ENCODE measurements at places on chromosomes 11 and 22.
A peak's percentile ranks its signal among the peaks of the same experiment; 100 is the strongest.

GRCh38 chr11:13427440-13427839, 35.6 kb downstream of the BTBD10 start:
- DNase-seq, result no peak

DNA sequence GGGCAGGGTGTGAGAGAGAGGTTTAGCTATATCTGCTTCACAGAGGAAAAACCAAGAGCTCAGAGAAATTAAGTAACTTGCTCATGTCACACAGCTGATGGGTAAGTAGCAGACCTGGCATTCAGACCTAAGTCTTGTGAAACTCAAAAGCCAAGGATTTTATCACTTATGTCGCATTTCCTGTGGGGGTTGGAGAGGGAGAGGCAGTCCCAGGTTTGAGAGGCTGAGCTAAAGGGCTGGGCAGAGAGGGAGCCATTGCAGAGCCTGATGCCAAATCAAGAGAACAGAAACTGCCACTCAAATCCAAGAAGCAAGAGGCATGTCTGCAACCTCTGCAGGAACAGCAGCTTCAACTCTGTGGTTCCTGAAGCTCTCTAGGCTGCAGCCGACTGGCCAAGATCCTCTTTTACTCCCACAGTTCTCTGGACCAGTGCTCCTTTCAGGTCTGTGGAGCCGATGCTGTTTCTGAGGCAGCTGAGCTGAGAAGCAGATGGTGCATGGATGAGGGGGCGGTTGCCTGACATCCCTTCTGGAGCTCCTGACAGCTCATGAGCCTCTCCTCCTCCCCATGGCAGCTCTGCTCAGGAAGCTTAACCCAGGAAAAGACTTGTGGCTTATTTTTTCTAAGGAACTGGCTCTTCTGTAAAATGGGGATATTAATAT, 47.6 kb upstream of the NAV2 start:
- DNase-seq, result peak; percentile 91

DNA sequence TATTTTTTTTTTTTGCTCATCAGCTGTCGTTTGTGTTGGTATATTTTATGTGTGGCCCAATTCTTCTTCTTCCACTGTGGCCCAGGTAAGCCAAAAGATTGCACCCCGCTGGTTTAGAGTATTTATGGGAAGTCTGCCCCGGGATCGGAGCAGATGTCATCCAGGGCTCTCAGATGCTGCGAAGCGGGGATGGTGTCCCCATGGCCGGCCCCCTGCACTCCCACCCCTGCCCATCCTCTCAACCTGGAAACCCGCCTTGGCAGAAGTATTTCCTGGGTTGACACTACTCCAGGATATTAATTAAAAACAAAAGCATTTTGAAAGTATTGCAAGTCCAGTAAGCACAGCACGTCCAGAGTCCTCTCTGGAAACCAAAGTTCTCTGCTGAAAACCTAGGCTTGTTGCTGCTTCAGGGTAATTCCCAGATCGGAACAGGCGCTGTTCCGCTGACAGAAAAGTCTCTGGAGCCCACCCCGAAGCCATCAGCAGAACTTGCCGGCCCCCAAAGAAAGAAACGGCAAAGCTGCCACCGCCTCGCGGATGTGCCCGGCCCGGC, 833 bp downstream of the SCUBE2 start:
- DNase-seq, result no peak

GRCh38 chr22:42162728-42163489, 32.3 kb upstream of the CYP2D6 start:
- DNase-seq, result no peak

DNA sequence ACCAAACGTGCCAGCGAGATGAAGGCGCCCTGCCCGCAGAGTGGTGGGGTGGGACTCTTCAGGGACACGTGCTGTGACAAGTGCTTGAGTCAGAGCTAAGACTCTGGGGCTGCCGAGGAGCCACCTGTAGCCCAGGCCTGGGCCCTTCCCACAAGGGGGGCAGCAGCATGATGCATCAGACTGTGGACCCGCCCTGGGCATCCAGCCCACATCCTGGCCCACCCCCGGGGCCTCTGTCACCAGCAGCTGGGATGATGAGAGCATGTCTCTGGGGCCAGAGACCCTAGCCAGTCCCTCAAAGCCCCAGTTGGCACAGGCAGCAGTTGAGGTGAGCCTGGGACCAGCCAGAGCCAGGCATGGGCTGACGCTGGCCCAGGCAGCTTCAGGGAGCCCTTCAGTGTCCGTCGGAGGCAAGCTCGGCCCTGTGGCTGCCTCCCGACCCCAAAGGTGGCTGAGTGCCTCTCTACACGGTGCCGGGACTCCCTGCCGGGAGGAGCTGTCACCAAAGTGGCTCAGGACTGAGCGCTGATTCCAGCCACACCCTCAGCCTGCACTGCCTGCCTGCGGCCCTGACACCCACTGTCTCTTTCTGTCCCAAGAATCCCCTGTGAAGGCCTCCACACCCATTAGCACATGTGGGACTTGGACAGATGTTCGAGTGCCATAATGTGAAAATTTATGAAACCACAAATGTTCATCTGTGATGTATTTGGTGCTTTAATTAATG, 41.3 kb downstream of the CDKN1C start:
- DNase-seq, result no peak

DNA sequence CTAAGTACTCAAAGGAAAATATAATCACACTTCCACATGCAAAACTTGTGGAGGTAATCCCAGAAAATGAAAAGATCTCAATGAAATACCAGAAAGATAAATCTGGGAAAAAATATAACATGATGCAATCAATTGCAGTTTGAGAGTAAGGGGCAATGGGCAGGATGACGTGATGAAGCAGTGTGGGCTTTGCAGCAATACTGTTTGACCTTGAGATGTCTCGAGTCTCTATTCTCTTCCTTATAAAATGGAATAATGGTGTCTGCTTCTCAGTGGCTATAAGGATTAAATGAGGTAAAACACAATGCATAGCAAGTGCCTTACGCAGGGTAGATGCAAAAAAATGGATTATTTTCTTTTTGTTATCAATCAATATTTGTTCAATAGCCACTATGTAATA, 447.5 kb downstream of the BUD13 start:
- DNase-seq, result no peak

DNA sequence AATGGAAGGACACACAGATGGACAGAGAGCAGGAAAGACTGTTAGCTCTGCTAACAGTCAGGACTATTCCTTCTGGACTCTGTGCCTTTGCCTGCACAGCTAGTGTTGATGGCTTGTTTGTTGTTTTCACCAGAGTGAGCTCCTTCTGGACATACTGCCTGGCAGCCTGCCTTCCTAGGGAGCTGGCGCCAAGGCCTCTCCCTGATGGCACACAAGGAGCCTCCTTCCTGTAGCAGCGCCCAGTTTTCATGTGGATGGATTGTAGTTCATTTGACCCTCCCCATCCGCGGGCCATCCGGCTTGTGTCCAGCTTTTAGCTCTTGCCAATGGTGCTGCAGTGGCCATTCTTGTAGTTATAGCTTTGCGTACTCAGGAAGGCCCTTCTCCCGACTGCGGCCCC, 16.6 kb upstream of the BCR start:
- DNase-seq, result no peak

- no peak for DNase-seq
Measured at GRCh38 chr22:43511276-43511910, 99.6 kb downstream of the MPPED1 start.

DNA sequence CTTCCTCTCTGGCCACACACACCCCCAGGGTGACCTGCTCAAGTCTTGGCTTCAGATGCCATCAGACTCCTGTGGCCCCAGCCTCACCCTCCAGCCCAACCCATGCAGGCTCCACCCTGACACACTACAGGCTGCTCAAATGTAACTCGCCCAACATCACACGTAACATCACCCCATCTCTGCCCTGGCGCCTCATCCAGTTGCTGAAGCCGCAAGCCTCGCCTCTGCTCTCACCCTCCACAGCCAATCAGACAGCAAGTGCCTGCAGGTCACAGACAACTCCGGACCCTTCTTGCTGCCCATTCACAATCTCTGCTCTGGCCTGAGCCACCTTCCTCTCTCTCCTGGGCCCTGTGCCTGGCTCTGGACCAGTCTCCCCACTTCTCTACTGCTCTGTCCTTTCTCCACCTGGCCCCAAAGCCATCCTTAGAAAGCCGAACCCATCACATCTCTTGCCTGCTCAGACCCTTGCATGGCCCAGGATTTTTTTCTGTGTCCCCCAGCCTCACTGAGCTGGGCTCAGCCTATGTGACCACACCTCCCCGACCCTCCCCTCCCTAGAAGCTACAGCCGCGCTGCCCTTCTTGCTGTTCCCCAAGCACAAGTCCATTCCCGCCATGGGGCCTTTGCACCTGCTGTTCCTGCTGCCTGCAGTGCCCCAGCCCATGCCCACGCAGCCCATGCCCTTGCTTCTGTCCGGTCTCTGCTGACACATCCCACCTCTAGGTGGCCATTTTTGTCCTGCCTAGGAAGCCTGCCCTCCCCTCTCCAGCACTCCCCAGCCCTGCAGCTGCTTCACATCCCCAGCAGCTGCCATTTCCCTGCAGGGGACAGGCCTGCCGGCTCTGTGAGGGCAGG, 333.9 kb downstream of the CTTN start:
- no peak for DNase-seq

- DNase-seq, result peak; percentile 66
Measured at GRCh38 chr11:130109386-130109785, 39.7 kb downstream of the APLP2 start.

GRCh38 chr11:10934293-10934860, 76.5 kb upstream of the ZBED5 start:
- DNase-seq, result no peak

DNA sequence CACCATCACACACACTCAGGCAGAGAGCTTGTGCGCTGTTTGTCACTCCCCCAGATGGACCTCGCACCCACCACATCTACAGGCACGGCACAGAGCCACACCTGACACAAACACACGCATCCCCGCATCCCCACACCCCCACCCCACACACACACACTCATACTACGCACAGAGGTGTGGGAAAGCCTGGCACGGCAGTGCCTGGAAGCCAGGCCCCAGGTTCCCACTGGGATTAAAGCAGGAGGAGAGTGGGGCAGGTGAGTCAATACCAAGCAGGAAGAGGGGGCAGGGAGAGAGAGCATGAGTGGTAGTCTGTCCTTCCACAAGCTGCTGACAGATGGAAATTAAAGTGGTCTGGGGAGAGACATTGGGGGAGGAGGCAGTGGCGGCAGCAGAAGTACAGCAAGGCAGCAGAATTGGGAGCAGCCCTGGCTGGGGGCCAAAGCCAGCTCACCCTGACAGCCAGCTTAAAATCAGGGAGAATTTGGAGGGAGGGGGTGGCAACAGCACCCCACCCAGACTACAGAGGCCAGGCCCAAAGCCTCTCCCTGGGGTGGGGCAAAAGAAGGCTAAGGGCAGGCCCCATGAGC, 20.7 kb downstream of the TNKS1BP1 start:
- no peak for DNase-seq

DNA sequence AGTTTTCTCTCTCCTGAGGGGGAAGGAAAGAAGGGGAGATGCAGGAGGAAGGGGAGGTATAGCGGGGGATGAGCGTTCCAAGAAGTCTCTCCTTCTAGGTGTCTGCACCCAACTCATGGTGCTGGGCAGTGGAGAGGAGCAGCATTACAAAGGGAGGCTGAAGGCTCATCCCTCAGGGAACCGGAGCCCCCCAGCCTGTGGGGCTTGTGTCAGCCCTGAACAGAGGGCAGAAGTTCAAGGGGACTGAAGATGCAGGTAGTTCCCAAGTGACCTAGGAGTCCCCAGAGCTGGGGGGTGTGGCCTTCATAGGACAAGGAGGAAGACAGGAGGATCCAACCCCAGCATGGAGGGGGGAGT, 1.8 kb downstream of the C11orf68 start:
- DNase-seq, result no peak

DNA sequence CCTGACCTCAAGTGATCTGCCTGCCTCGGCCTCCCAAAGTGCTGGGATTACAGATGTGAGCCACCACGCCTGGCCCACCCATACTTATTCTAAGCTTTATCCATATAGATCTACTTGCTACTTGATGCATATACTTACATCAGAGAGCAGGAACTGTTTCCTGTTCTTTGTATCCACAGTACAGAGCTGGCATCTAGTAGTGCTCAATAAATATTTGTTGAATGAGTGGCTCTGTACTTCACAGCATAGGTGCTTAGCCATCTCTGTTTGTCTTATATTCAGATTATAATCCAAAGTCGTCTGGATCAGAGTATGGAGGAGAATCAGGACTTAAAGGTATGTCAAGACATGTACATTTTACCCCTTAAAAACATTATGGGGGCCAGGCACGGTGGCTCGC, 38.6 kb upstream of the DLAT start:
- DNase-seq, result no peak

DNA sequence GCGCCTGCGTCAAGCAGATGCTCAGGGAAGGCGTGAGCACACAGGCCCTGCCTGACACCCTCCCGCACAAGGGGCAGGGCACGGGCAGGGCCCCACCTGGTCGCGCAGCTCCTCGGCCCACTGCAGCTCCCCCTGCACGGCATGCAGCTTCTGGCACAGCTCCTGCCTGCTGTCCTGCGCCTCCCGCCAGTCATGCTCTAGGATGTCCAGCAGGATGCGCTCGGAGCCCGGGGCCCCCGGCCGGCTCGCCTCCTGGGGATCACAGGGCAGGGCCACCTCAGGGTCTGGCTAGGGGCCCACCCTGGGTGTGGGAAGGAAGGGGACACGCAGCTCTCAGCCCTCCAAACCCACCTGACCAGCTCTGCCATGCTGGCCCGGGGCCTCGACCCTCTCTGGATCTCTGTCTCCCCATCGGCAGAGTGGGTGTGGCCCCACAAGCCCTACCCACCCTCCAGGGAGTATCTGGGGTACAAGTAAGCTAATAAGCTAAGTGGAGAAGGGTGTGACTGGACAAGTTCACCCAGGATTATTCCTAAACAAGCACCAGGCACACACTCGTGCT, 10.7 kb downstream of the CARD10 start:
- no peak for DNase-seq

DNA sequence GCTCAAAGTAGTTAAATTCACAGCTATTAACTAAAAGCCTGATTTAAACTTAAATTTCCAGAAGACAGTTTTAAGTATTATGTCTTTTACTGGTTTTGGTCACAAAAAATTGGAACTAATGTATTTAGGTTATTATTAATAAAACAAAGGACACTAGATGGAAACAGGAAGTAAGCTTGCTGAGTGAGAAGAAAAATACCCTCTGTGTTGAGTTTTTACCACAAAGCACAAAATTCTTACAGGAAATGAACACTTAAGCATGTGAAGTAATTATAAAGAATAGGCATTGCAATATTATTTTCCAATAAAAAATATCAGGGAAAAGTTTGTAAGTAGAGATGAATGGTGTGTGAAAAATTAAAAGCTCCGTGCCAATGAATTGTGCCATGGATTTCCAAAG, 46.3 kb downstream of the PIK3C2A start:
- DNase-seq, result peak; percentile 6

DNA sequence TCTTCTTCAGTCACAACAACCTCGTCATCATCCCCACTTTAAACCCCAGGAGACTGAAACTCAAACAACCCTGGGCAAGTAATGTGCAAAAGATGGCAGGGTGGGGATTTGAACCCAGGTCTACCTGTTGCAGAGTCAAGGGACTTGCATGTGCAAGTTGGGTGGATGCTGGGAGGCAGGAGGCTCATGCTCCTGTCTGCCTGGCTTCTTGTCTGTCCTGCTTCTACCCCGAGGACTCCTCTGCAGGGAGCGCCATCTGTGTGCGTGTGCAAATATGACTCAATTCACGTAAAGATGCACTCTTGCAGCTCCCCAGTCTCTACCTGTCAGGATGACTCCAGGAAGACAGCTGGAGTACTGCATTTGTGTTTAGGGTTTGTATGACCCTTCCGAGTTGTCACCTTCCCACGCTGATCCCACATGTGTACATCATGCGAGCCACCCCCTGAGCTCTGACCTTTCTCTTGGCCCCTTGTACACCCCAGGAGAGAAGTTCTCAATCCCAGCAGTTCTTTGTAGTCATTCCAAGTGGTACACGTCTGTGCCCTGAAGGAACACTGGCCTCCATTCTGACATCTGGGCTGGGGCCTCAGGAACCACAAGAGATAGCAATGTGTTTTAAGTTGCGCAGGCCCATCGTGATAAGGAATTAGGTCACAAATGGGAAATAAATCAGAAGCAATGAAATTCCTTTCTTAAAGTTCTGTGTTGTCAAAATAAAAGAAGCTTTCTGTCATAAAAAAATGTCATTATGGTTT, 95.7 kb downstream of the CWC15 start:
- DNase-seq, result no peak
